ENCODE measurements at places on chromosomes 11 and 22.

- DNase-seq: peak; percentile 48
Measured at GRCh38 chr11:66363805-66364535, 7.6 kb downstream of the SLC29A2 start.

DNA sequence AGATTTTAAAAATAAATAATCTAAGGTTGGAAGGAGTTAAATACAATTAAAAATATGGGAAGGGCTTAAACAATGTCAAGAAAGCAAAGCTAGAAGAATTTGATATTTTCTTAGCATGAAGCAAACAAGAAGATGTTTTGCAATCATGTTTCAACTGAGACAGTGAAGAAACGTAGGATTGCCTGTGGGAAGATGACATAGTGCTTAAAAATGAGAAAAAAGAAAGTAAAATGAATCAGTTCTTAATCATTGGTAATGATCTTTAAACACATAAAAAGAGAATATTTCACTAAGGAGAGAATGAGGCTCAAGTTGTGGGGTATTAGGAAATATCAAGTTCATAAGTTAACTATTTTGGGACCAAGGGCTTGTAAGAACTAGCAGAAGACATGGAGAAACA, 855.0 kb downstream of the METTL15 start:
- no peak for DNase-seq

DNA sequence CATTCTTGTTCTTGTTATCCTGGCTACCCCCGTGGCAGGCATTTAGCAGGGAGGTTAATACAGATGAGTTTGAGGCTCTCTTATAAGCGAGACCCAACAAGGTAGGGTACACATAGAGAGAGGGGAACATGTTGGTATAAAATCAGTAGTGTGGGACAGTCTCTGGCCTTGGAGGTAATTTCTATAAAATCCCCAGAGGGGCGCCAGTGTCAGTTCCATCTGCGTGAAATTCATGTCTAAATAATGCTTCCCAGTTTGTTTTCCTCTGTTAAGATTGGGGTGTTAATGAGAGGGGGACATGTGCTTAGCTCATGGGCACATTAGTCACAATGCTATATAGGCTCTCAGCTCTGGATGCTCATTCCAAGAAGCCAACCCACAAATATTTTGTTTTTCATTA, 150.7 kb downstream of the MYO18B start:
- no peak for DNase-seq

DNA sequence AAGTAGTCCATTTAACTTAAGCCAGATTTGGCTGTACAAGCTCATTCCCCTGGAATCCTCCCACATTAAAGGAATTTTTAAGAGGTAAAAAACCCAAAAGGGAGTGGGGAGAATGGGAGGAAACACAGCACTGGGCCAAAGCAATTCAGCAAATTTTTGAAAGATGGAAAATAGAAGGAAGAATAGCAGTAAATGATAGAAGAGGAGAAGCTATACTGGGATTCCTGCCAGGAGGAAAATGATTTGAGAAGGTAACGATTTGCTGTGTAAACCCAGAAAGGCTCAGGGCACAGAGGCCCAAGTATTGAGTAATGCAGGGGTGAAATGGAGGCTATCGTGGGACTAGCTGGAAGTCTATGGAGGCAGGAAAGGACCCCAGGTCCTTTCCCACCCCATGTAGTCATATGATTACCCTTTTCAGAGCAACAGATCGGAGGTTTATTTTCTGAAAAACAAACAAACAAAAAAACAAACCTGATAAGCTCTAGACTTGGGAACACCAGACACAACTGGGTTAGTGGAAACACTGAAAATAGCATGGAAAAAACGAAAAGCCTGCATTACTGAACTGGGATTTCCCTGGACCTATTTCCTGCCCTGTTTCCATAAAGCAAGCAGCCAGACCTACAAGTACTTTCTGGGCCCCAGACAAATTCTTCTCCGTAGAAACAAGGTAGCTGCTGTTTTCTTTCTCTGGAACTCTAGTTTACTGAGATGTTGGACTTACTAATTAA, 140.0 kb downstream of the SWAP70 start:
- no peak for DNase-seq

DNA sequence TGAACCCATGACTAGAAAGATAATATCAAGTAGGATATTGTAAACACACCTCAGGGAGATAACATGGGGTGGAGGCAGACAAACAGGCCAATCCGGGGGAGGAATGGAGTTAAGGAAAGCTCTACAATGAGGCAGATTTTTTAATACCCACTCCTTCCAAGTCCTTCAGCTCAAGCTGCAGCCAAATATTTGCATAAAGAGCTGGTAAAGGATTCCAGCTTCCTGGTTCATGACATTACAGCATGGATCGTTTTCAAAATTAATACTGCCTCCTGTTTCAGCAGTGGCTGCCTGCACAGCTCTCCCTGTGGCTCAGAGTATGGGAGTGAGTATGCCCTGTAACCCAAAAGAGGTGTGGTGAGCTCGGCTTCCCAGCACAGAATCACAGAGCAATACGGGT, 5.1 kb downstream of the POU2AF3 start:
- no peak for DNase-seq

Measured in activated naive CD8-positive, alpha-beta T cell treated with anti-CD3 and anti-CD28 coated beads, Interleukin-2, amount 50 U/mL, for 16 hours (primary cell).